ENCODE measurements at places on chromosomes 11 and 22.

DNA sequence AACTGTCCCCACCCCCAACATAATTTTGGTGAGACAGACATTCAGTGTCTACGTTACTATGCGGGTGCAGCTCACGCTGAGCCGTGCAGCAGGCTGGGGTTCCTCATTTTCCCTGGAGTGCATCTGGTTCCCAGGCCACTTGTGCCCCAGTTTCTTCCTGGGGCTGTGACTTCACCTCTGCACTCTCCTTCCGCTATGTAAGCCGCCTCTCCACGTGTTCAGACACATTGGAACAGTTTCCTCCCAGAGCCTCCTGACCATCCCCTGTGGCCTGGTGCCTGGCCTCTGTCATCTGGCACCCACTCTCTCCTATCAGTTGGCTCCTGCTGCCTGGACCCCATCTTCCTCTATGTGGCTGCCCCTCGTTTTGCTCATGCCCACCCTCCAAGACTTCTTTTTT, 46.2 kb upstream of the A4GALT start:
- no peak for DNase-seq

- no peak for DNase-seq
Observed at GRCh38 chr22:39282645-39283321, 36.6 kb downstream of the RPL3 start.

DNA sequence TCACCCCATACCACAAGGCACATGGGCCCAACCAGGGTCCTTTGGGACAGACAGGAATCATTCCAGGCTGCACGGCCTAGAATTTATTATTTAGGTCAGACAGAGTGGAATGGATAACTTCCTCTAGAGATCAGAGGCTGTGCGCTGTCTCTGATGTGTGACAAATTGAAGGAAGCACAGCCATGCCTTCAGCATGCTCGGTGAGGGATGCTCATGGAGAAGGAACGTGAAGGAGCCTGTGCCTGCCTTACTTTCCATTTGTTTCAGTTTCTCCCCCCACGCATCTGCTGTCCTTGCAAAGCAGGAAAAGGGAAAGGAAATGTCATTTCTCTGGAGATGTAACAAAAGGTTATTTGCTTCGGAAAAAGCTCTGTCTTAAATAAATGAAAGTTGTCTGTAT, 644.1 kb downstream of the OPCML start:
- no peak for DNase-seq

DNA sequence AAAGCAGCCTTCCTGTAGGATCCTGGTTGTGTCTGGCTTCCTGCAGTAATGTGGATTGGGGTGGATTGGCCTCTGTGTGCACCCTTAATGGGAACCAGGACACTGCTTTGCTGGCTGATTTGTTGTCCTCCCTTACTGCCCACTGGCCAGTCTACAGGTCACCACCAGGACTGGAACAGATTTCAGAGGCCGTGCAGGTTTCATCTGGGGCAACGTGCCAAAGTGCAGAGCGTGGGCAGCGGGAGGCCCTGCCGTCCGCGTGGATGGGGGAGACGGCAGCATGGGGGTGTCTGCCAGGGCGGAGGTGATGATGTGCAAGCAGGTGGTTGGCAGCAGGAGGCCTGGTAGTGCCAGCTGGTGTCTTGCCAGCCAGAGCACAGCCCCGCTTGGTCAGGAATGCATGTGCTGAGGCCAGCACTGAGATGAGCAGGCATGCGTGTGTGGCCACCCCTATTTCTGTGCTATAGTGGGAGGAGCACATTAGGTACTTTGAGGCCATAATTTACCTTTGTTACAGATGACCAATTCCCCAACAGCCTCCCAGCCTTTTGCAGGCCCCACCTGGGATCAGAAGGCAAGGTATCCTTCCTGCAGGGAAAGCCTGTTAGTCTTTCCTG, 24.3 kb downstream of the BCR start:
- no peak for DNase-seq

DNA sequence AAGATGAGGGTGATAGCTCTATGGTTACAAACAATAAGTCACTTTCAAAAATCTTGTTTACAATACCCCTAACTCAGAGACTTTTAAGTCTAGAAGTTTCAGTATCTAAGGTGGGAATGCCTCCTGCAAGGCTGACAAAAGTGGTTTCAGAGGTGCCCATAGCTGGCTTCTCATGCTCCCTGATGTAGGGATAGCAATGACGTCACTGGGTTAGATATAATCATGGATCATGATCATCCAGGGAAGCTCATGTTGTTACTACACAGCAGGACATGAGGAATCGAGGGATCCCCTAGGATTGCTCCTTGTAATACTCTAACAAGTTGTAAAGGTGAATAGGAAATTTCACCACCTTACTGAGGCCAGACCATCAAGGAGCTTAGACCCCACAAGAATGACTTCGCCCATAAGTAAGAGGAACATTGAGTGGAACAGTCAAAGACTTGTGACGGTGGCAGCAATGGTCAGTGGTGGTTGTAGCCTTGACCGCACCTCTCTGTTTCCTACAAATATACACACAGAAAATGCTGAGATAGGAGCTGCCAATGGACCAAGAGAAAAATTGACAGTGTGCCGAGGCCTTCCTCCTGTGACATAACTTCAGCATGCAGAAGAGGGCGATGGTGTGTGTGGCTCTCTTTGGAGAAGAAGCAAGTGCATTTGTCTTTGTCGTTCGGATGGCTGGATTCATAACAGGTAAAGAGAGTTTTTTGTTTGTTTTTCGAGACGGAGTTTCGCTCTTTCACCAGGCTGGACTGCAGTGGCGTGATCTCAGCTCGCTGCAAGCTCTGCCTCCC, 15.6 kb downstream of the APOL4 start:
- no peak for DNase-seq

DNA sequence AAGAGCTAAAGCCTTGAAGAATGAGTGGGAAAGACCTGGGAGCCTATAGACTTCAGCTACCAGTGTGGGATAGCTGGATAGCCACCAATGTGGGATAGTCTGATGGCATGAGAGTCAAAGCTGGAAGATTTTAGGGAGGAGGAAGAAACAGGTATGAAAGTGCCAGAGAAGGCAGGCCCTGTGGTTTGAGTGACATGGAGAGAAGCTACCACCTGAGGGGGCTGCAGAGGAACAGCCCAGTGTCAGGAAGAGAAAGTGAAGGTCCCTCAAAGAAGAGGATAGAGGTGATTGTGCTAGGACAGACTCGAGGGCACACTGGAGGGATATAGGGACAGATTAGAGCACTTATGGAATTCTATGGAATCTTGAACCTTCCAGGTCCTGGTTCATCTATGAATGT, 23.1 kb upstream of the PAX6 start:
- no peak for DNase-seq

- no peak for DNase-seq
Observed at GRCh38 chr22:26298605-26299310, 129.5 kb downstream of the SEZ6L start.

DNA sequence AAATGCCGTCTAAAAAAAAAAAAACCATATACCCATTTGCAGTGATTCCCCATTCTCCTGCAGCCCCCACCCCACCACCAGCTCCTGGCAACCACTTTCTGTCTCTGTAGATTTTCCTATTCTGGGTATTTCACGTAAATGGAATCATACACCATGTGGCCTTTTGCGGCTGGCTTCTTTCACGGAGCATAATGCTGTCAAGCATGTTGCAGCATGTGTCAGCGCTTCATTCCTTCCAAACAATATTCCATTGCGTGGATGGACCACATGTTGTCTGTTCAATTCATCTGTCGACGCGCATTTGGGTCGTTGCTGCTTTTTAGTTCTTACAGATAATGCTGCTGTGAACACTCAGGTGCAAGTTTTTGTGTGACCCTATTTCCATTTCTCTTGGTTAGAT, 14.8 kb upstream of the EMID1 start:
- no peak for DNase-seq

DNA sequence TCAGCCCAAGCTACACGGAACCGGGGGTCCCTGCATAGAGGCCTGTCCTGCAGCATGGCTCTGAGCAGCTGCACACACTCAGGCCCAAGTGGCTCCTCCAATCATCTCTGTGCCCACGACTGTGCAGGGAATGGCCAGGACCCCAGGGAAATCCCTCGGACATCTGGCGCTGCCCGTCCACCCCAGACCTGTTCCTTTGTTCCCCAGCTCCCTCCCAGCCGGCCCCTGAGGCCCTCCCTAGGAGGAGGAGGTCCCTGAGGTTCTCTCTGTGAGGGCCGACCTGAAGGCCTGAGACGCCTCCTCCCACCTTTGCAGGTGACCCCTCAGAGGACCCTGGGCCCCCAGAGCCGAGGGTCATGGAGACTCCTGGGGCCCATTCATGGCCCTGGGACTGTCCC, 1.1 kb downstream of the MLC1 start:
- no peak for DNase-seq

- DNase-seq = no peak
Observed at GRCh38 chr11:105622016-105622415, 12.1 kb downstream of the GRIA4 start.
